ENCODE measurements at places on chromosomes 16 and 17.

- DNase-seq = no peak
These were observed 2.7 kb upstream of the TANC2 start for GRCh38 chr17:62963296-62963695.

DNA sequence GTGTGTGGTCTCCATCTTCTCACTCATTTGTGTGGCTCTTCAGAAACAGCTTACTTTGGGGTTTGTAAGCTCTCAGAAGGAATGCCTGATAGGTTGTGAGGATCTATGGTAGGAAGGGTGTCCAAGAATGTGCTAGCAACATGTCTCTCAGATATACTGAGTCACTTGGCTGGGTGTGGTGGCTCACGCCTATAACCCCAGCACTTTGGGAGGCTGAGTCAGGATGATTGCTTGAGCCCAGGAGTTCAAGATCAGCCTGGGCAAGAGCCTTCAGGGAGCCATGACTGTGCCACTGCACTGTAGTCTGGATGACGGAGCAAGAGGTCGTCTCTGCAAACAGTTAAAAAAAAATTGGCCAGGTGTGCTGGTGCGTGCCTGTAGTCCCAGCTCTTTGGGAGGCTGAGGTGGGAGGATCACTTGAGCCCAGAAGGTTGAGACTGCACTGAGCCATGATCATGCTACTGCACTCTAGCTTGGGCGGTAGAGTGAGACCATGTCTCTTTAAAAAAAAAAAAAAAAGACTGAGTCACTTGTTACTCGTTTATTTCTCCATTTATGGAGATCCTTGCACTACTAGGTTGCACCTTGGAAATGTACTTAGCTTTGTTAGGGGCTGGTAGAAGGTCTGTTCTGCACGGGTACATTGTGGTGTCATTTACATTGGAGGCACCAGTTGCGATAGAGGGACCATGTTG lies 232.0 kb downstream of the SNX29 start:
- no peak for DNase-seq

DNA sequence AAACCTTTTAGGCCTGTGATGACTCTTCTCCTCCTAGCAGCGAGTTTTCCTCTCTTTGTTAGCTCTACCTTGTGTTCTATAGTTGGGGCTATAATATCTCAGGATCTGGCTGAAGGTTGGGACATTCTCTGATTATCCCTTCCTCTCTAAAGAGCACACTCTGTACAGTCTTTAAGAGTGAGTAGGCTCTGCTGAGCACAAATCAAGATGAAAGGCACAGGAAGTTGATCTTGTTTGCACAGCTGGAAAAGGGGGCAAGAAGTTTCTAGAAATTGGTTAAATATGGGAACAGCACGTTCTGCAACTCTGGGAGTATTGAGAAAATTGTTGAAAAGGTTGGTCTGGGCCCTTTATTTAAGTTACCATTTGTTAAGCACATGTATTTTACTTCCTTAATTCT lies 240.9 kb downstream of the CDH11 start:
- no peak for DNase-seq

- DNase-seq = no peak
These were observed 5.4 kb downstream of the DCAF7 start for GRCh38 chr17:63555500-63556156.

GRCh38 chr17:16013943-16014407 lies 14.4 kb downstream of the TTC19 start:
- no peak for DNase-seq

GRCh38 chr17:83175119-83175821 lies 95.9 kb downstream of the METRNL start:
- DNase-seq = no peak

DNA sequence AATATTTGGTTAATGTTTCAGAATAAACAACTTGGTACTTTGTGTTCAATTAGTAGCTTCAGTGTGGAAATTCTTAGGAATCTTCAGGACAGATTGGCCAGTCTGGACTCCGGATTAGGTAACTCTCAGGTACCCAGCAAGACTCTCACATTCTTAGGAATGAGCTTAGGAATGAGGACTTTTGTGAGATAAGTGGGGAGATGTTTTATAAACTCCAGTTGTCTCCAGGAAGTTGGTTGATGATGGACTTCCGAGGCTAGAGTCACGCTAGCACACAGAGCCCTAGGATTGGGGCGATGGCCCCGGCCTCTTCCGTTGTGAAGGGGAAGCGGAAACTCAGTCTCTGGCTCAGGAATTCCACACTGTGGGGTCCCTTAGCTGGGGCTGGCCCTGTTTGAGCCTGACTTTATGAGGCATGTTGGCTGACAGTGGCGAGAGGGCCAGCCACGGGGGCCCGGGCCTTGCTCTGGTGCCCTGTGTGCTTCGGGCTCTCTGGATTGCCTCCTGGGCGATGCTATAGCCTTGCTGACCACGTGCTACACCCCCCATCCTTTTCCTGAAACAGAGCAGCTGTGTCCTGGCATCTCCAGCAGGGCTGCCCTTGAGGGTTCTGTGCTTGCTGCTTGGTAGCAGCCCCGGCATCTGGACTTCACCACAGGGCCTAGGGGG lies 32.4 kb downstream of the RAB11FIP3 start:
- DNase-seq = no peak

DNA sequence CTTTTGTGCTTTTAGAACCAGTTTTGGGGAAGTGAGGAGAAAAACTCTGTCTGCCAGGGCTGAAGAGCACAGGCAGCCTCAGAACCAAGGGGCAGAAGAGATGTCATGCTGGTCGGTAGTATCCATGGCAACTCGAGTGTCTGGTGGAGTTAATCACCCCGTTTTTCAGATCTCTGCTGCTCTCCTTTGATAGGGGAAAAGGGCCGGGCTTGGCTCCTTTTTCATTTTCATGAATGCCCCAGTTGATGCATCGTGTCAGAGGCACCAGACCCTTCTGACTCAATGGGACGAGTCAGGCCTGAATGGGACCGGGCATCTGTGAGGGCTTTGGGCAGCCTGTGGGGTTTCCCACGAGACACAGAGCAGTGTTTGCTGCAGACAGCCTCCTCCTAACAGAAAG lies 304.6 kb downstream of the ABCC12 start:
- no peak for DNase-seq

DNA sequence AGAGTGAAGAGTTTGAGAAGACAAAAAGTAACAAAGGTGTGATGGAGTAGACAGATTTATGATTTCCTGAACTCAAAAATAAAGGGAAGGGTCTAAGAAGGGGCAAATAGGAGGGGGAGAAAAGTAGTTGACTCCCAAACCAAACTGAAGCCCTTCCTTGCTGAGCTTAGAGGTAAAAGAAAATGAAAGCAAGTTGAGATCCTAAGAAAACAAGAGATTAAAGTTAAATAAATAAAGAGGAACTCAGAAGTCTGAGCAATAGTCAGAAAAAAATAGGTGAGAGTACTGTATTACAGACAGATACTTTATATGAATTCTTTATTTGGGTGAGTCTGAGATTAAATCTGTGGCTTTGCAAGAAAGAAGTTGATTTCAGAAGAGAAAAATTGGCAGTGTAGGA lies 3.3 kb upstream of the PSMD12 start:
- DNase-seq = no peak

GRCh38 chr17:78045316-78045715 lies 83.2 kb downstream of the TMC6 start:
- no peak for DNase-seq

- no peak for DNase-seq
These were observed 129.9 kb downstream of the SNX11 start for GRCh38 chr17:48237456-48237855.

DNA sequence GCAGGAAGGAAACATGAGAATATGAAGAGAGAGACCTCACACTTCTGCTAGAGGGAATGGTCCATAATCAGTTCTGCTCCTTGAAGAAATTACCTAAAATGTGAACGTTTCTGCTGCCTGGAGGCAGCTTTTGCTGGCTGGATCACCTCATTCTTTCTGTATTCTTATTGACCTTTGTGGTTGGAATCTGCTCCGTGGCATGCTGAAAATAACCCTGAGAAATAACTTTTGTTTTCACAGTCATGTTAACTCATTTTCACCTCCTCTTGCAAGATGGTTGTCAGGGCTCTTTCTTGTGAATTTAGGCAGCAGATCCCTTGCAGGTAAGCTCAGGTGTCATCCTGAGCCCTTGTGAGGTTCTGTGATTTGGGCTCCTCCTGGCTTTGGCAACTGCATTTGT lies 70.2 kb downstream of the IRF8 start:
- no peak for DNase-seq

- no peak for DNase-seq
These were observed 458 bp downstream of the ENKD1 start for GRCh38 chr16:67666032-67666551.

DNA sequence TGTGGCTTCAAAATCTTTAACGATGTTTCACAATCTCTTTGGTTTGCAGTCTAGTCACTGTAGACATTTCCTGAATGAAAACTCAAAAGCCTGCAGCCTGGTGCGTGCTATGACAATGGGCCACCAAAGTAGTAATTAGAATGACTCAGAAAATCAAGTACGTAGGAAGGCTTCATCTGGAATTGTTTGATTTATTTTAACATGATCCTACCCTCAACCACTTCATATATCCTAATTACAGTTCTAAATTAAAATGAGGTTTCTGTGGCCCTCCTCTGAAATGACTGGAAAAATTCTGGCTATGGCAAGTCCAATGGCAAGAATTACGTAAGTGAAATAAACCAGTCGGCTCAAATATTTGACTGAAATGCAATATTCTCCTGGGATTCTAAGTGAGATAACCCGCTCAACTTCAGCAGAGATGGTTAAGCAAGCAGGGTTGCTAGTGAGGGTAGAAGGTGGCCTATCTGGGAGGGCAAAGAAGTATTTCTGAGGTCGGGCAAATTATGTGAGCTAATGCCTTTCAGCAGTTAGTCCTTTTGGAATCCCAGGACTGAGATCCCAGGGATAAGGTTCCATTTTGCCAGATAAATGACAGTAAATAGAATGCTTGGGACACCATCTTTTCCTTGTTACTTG lies 145.6 kb upstream of the MYOCD start:
- DNase-seq = no peak

GRCh38 chr16:68605746-68606145 lies 39.4 kb upstream of the CDH3 start:
- no peak for DNase-seq

- no peak for DNase-seq
These were observed 9.9 kb upstream of the FOXJ1 start for GRCh38 chr17:76150712-76151622.

DNA sequence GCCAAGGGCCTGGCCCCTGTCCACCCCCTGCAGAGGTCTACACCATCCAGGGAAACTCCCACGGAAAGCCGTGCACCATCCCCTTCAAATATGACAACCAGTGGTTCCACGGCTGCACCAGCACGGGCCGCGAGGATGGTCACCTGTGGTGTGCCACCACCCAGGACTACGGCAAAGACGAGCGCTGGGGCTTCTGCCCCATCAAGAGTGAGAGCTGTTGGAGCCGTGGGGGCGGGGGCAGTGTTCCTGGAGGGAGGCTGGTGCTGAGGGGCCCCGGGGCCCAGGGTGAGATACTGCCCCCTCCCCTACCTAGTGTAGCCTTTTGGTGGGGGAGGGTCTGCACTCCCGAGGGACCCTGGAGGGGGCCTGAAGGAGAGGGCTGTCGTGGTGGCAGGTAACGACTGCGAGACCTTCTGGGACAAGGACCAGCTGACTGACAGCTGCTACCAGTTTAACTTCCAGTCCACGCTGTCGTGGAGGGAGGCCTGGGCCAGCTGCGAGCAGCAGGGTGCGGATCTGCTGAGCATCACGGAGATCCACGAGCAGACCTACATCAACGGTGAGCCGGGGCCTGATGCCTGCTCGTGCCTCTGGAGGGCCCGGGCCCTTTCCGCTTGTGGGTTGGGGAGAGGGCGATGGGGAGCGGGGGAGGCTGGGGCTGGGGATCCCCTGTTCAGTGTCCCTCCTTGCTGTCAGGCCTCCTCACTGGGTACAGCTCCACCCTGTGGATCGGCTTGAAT lies 38.8 kb downstream of the MRC2 start:
- no peak for DNase-seq

DNA sequence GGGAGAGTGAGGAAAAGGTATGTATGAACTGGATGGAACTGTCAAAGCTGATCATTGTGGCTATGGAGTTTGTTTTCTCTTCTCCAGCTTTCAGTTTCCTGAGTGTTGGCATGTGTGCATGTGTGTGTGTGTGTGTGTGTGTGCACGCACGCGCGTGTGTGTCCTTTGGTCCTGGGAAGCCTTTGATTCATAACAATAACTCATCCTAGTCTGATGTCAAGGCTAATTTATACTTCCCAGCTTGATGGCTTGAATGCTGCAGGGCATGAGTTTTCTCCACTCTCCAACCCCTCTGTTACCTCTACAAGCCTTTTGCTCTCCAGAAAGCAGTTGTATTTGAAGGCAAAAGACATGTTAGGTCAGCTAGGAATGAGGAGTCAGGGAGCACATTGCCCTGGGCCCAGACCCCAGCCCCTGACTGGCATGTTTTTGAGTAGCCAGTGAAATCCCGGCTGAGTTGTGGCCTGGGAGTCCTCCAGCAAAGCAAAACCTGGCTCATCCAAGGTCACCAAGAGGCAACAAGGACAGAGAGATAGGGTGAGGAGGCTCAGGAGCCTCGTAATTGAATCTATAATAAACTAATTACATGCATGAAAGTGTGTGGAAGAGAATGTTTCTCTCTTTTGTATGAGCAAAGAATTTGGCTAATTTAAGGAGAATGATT lies 8.9 kb upstream of the CDC42EP4 start:
- no peak for DNase-seq

DNA sequence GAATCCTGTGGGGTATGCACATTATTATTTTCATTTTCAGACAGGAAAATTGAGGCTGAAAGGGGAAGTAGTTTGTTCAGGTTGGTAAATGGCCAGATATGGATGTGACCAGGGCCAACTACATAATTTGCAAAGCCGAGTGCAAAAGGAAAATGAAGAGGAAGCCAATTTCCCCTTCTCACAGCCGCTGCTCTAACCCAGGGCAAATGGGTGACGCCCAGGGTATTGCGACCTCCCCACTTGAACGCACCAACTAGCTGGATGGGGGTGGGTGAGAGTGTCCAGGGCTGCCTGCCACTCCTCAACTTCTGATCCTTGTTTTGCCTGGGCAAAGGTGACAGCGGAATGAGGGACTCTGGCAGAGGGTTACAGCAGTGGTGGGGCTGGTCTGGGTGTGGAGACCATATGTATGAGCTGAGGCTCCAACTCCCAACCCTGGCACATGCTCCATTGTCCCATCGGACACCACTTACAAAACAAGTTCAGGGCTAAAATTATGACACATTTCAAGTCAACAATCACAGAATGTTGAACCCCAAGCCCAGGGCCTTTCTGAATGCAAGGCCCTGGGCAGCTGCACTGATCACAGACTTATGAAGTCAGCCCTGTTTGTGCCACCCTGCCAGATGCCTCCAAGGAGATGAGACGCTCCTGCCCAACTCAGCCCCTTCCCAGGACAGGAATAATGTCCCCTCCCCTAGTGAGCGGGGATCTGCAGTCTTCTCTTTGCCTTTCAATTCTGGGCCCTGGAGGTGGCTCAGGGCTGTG lies 1.7 kb downstream of the ANKRD40CL start:
- DNase-seq = no peak

GRCh38 chr17:82415786-82416185 lies 2.4 kb upstream of the HEXD start:
- DNase-seq = no peak

- no peak for DNase-seq
These were observed 267.7 kb downstream of the ABCC12 start for GRCh38 chr16:47888142-47888541.

GRCh38 chr17:21425736-21426135 lies 49.6 kb downstream of the KCNJ12 start:
- DNase-seq = no peak

Data from stimulated activated CD4-positive, alpha-beta T cell treated with anti-CD3 and anti-CD28 coated beads, TNF-alpha, amount 100 ng/mL, for 24 hours (primary cell).